Fibroblast of upper back skin (primary cell): ENCODE measurements at places on chromosomes 3 and 15.

- peak; percentile 0 for DNase-seq
Observed at GRCh38 chr3:80785475-80785874, 976.0 kb downstream of the GBE1 start.

DNA sequence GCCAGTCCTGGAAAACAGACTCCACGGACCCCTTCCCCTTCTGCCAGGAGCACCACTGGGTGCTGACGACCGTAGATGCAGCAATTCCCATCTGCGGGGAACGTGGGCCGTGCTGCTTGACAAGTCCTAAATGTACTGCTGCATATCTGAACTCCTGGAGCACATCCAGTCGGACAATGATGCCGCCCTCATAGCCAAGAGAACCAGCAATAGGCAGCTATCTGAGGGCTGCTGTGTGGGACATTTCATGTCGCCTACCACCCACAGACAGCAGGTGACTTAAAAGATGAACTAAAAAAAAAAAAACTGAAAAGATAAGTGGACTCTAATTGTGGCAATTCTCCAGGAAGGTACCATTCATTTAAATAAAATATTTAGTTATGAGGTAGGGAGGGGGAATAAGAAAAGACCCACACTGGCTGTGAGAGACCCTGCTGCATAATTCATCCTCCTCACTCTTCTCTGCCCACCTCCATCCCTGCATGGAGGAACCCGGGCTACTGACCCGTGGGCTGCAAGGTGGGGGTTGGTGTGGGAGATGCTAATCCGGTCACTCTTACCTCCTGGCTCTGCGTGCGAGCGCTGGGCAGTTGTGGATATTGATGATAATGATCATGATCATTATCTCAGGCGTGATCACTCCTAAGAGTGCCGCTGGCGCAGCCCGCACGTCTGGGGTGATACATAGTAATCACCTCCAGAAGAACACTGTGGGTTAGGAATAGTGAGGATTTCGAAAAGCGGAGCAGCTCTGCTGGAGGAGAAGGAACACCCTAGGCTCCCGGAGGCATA lies 28.3 kb downstream of the ALS2CL start:
- DNase-seq = no peak

DNA sequence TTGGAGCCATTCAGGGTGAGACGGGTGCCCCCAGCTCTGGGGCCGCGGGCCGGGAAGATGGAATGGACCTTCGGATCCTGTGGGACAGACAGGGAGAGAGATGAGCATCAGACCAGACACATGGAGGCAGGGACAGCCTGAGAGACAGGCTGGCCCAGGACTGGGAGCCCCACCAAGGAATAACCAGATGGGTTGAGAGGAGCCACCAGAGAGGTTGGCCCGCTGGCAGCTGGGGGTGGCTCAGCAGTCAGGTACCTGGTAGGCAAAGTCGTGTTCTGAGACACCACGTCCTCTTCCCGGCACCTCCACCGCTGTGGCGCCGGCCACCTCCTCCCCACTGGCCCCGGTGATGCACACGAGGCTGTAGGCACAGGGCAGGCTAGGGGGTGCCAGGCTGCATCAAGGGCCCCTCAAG lies 13.8 kb downstream of the PLXNB1 start:
- no peak for DNase-seq

GRCh38 chr3:144104186-144104585 lies 132.6 kb downstream of the DIPK2A start:
- DNase-seq = no peak

GRCh38 chr3:117047951-117048705 lies 338.5 kb downstream of the TUSC7 start:
- no peak for DNase-seq

GRCh38 chr15:75731248-75732151 lies 18.9 kb upstream of the CSPG4 start:
- peak; percentile 55 for DNase-seq

- DNase-seq = no peak
Observed at GRCh38 chr3:7205535-7205934, 344.6 kb downstream of the GRM7 start.

- DNase-seq = no peak
Observed at GRCh38 chr3:126714276-126714900, 10.3 kb downstream of the CHCHD6 start.

- DNase-seq = no peak
Observed at GRCh38 chr15:99481951-99482230, 83.9 kb upstream of the MEF2A start.

DNA sequence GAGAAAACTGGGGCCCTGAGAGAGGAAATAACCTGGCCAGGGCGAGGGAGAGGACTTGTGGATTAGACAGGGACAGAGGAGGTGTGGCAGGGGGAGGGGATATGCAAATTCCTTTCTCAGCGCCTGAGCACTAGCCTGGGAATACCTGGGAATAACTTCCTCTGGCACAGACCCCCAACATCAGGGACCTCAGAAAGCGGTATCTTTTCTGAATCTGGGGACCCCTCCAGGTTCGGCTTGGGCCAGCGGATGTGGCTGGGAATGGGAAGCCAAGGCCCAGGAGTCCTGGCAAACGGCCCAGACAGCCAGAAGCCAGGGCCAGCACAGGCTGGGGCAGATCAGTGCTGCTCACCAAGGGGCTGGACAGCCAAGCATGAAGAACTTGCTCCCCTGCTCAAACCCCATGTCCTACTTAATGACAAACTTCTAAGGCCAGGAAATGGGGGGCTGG lies 9.2 kb upstream of the ACSBG1 start:
- peak; percentile 32 for DNase-seq

- peak; percentile 77 for DNase-seq
Observed at GRCh38 chr3:33061782-33062181, 35.2 kb downstream of the GLB1 start.

GRCh38 chr3:144011251-144011799 lies 39.7 kb downstream of the DIPK2A start:
- DNase-seq = peak; percentile 7

DNA sequence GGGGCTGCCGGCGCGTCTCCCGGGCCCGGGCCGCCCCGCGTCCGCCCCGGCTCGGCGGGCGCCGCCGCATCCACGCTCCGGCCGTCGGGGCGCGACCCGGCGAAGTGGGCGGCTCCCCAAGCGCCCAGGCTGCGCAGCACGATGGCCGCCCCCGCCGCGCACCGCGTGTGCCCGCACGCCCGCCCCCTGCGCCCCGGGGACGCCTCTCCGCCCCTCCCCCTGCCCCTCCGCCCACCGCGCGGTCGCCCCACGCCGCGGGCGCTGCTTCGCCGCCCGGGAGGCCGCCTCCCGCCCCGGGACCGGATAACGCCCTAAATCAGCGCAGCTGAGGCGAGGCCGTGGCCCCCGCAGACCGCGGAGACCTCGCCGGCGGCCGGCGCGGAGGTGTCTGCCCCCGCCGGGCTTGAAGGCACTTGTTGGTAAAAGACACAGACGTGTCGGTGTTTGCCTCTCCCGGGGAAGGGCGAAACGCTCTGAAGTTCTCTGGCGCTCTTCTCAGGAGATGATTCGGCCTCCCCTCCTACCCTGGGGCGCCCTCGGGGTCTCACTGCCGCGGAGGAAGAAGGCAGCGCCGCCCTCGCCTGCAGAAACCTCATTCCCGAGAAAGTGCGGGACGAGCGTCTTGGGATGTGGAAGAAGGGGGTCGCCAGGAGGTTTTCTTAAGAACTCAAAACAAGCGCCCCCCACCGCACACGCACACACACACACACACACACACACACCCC lies at the start of gene BNC1:
Gene BNC1 (minus strand): TSS at position 106 of the 725 bp plus-strand sequence. CDS start 36 bp downstream, at position 70.
- no peak for DNase-seq

GRCh38 chr3:33496449-33496848 lies 56.2 kb upstream of the UBP1 start:
- no peak for DNase-seq

GRCh38 chr3:133987948-133988484 lies 41.7 kb downstream of the SLCO2A1 start:
- no peak for DNase-seq

DNA sequence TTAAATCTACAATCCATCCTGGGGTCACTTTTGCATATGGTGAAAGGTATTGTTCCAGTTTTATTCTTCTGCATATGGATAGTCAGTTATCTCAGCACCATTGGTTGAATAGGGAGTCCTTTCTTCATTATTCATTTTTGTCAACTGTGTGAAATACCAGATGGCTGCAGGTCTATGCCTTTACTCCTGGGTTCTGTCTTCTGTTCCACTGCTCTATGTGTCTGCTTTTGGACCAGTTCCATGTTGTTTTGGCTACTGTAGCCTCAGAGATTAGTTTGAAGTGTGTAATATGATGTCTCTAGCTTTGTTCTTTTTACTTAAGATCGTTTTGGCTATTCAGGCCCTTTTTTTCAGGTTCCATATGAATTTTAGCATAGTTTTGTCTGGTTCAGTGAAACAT lies 795.8 kb downstream of the OTOL1 start:
- no peak for DNase-seq

DNA sequence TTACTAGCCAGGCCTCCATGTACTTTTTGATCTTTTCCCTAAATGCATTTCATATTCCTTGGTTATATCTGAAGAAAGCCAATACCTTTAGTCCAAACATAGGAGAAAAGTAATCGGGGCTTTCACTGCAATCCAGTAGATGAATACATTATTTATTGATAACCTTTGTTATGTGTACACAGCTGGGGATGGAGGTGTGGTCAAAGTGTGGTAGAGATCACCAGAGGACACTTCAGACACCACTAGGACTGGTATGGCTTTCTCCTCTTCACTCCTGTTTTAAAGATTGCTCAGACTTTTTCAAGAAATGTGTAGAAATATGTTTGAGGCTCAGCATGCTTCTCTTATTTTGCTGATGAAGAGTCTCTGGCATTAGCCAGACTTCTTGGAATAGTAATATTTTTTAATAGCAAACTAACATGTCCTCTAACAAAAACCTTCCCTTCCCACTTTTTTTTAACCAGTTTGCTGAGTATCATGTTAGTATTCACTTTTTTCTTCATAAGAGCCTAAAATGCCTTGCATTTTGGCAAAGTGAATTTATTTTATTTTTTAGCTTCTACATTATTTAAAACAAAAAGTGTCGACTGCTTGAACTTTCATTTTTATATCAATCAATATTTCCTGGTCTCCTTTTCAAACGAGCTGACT lies 65.6 kb upstream of the MBNL1 start:
- no peak for DNase-seq

GRCh38 chr3:115301364-115301860 lies 154.3 kb upstream of the ZBTB20 start:
- no peak for DNase-seq

GRCh38 chr3:194067949-194068362 lies 68.0 kb upstream of the HES1 start:
- peak; percentile 50 for DNase-seq

DNA sequence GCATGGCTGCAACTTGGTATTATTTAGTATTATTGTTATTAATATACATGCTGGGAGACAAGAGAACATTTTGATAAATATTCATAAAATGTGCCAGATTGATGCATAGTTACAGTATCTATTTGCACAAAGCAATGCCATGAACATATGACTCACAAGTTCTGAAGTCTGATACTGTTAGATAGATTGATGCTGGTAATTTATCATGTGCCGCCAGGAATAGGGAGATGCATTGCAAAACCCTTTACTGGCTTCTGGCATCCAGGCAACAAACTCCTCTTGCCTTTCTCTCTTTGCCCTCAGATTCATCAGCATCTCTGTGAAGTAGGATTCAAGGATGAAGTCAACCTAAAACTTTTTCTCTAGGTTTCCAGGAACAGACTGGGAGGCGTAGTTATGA lies 41.0 kb upstream of the SLC25A26 start:
- peak; percentile 3 for DNase-seq

DNA sequence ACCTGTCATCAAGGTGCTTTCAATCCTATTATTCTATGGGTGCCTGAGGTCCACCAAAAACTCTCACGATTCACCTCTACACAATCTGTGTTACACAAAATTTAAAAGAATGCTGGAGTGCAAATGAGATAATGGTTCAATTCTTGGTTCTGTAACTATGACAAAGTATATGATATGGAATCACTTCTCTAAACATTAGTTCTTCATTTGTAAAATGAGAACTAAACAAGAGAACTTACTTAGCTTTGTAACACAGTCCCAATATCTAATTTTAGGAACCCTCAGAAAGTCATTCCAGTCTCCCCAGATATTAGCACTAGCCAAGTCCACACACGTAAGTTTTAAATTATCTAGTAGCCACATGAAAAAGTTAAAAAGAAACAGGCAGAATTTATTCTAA lies 111.5 kb downstream of the TBL1XR1 start:
- no peak for DNase-seq

DNA sequence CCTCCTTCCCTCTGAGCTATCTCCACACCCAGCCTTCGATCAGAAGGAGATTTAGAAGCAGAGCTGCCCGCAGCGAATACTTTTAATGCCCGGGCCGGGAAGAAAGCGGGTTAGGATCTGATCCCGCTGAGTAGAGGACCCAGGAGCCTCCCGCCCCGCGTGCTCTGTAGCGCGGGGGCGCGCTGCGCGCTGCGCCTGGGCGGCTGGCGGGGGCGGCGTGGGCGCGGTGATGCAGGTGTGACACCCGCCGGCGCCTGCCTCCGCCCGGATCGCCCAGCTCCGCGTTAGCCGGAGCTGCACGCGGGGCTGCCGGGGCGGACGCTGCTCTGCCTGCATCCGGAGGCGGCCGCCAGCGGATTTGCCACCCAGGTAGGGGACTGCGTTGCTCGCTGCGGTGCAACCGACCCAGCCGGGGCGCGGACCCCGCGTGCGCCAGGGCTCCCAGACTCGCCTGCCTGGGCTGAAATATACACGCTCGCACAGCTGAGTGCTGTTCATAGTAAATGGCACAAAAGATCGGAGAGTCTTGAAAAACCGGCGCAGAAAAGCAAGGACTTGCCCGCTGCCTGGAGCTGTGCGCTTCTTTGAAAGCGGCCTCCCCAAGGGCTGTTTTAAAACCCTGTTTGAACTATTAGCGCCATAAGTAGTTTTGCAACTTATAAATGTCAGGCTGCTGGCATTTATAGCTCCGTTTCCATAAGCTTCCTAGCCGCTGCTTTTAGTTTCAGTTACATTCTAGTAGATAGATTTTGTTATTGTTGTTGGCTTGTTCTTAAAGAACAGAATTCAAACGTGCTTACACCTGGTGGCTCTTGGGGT lies at the start of gene SV2B:
Gene SV2B (plus strand): TSS at position 263 of the 819 bp plus-strand sequence. CDS start 126,007 bp downstream, outside the sequence.
- DNase-seq = peak; percentile 2

DNA sequence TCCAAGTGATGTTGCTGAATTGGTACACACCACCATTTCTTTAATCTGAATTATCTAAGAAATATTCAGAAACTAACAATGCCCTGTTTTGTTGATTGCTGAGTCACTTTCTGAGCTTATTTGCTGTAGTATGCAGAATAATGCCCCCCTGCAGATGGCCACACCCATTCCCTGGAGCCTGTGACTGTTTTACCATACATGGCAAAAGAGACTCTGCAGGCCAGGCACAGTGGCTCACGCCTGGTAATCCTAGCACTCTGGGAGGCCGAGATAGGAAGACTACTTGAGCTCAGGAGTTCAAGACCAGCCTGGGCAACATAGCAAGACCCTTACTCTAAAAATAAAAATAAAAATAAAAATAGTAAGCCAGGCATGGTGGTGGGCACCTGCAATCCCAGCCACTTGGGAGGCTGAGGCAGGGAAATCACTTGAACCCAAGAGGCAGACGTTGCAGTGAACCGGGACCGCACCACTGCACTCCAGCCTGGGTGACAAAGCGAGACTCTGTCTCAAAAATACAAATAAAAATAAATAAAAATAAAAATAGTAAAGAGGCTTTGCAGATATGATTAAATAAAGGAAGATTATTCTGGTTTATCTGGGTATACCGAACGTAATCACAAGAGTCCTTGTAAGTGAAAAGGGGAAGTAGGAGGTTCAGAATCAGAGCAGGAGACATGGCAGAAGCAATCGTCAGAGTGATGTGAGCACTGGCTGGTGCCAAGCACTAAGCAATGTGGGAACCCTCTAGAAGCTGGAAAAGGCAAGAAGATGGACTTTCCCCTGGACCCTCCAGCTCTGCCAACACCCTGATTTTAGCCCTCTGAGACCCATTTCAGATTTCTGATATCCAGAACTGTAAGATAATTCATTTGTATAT lies 19.0 kb downstream of the PCYT1A start:
- DNase-seq = peak; percentile 67
